ENCODE measurements at places on chromosomes 1 and 21.

GRCh38 chr1:168505006-168505405 is 38.8 kb downstream of the XCL2 start:
- DNase-seq: no peak

DNA sequence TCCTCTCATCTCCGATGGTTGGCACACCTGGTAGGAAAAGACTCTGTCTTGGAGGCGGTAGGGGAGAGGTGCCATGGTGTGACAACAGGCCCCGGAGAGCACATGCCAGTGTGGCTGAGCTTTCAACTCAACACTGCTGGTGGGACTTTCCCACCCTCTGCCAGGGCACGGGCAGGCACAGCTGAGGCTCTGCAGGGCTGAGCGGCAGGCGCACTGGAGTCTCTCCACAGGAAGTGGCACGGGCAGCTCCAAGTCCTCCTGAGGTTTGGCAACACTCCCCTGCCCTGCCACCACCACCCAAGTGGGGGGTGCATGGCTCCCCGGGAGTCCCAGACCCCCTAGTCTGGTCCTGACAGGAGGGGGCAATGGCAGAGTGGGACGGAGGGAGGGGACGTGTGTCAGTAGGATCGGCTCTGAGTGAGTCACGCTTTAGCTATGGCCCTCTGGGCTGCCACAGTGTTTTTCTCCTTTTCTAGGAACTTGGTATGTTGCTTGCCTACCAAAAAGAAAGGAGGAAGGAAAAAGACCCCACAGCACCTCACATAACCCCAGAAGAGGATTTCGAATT is 27.3 kb upstream of the EVA1B start:
- DNase-seq: no peak

- DNase-seq: no peak
These were observed 1328.6 kb downstream of the MRPL39 start for GRCh38 chr21:24278711-24279110.

GRCh38 chr1:223771814-223772770 is 59.8 kb downstream of the CAPN2 start:
- DNase-seq: peak; percentile 64

DNA sequence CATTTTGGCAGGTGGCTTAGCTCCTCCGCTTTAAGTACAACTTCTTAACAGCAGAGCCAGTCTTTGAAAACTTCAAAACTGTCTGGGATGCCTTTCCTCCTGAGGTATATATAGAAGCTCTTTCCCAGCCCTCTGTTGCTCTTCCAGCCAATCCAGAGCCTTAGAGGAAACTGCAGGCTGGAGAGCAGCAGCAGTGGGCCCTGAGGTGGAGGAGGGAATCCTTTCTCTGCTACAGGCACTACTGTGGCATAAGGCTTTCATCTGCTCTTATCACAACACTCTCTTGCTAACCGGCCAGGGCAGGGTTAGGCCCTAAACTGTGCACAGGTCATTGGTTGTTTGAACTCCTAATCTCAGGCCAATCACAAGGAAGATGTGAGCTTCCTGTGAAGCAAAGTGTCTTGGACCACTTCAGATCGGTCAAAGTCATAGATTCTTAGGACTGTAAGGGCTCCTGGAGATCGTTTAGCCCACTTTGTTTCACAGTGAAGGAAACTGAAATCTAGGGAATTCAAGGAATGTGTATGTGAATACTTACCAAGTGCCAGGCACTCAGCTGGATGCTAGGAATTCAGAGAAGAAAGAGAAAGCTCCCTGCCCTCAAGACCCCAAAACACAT is at the start of gene RGS5:
Gene RGS5 (minus strand): TSS at position 84 of the 619 bp plus-strand sequence. CDS start 81 bp downstream, at position 3.
- DNase-seq: no peak

DNA sequence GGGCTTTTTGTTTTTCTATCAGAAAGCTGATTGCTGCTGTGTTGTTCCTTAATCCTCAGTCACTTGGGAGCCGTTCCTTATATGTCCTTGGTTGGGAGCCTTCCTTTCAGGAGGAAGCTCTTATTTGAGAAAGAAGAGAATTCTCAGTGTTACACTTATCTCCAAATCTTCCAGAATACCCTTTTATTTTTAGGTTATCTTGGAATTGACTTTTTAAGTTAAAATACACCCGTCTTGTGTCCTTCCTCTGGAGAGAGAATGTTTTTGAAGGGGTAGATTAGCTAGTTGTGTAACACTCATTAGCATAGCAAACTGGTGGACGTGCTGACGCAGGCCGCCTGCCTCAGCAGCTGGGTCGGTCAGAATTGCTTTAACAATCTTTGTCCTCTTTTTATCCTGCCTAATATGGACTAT is 42.1 kb downstream of the LRRC8B start:
- no peak for DNase-seq
